CD4-positive, alpha-beta T cell treated with Interleukin-6 for 4 hours (primary cell): ENCODE measurements at places on chromosomes 7 and 10.

DNA sequence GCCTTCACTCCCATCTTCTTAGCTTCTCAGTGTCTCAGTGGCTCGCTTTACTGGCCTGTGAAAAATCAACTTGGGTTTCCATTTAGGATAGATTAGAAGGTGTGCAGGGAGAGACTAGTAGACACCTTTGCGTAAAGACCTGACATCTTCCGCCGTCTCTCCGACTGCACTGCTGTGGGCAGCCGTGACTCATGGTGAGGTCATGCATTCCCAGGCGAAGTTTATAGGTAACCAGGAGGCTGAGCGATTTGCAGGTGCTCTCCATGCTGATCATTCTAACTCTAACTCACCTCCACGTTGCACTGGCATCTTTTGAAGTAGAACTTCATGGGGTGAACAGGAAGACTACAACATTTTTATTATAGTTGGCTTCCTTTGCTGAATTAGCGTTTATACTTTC, 68.0 kb upstream of the ZNF438 start:
- DNase-seq: peak; percentile 55

GRCh38 chr10:5467634-5468255, 31.6 kb downstream of the CALML5 start:
- no peak for DNase-seq

- DNase-seq: no peak
Observed at GRCh38 chr7:141792526-141792925, 2.5 kb downstream of the TAS2R5 start.

DNA sequence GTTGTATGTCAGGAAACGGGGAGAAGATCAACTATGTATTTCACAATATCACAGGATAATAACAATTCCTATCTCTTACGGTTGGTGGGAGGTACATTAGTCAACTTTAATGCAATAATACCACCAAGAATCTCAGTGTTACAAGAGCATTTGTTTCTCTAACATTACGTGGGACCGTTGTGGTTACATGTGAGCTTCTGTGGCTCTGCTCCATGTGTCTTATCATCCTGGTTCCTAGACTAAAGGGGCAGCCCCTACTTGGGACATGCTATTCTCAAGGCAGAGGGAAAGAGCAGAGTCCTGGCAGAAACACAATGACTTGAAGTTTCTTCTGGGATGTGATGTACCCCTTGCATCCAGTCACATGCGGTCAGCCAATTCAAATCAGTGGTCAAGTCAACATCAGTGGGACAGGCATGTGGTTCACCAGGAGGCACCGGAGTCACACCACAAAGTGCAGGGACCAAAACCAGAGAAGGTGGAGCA, 2.5 kb upstream of the ZNF22 start:
- no peak for DNase-seq

DNA sequence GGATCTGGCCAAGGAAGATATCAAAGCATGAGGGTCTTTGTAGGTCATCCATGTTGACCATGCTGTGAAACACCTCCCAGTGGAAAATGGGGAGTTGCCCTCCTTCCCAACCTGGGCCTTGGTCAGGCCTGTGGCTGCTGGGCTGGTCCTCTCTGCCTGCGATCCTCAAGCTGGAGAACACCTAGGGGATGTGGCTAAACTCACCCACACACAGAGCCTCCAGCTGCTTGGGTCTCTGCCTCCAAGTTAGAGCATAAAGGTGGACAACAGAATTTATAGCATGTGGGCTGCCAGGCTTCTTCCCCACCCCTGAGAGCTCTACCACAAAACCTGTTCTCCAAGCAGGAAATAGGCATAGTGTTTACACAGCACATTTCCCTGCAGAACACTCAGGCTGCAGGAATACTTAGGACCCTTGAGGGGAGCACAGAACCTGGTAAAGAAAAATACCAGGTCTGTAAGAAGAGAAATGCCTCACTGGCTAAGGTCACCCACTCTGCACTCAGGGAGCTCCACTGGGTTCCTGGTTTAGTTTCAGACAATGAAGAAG, at the start of gene SFTPA2:
TSS of gene SFTPA2 (minus strand) at position 248 of the 550 bp plus-strand sequence. CDS start 924 bp downstream, outside the sequence.
- no peak for DNase-seq

GRCh38 chr7:69399401-69399800, 198.9 kb upstream of the AUTS2 start:
- DNase-seq: no peak

DNA sequence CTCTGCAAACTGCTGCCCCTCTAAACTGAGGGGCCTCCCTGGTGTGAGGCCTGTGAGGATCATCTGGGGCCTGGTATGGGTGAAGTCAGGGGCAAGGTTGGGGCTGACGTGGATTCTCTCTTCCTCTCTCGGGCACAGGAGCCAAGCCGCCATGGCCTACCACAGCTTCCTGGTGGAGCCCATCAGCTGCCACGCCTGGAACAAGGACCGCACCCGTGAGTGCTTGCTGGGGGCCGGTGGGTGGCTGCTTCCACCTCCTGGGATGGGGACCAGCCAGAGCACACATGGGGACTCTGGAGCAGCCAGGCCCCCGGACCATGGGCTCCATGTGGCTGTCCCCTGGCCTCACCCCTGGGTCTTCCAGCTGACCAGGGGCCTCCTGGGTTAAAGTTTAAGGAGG, 11.0 kb downstream of the ARPC1B start:
- no peak for DNase-seq
